ENCODE measurements at places on chromosomes 2 and 18. TPM values are rescaled to one million over a fixed set of nuclear protein-coding genes. Genes with fewer than 3 reads are reported as not detected.

GRCh38 chr2:218873359-218874194 lies 7.1 kb upstream of the WNT10A start:
- no peak overlapping the region for H3K27ac ChIP-seq
- H3K27me3 ChIP-seq: peaks cover 78% of the 10 kb centered on the region
- H3K4me3 ChIP-seq: no peak overlapping the region
- no peaks in the 10 kb centered on the region for H3K4me1 ChIP-seq

DNA sequence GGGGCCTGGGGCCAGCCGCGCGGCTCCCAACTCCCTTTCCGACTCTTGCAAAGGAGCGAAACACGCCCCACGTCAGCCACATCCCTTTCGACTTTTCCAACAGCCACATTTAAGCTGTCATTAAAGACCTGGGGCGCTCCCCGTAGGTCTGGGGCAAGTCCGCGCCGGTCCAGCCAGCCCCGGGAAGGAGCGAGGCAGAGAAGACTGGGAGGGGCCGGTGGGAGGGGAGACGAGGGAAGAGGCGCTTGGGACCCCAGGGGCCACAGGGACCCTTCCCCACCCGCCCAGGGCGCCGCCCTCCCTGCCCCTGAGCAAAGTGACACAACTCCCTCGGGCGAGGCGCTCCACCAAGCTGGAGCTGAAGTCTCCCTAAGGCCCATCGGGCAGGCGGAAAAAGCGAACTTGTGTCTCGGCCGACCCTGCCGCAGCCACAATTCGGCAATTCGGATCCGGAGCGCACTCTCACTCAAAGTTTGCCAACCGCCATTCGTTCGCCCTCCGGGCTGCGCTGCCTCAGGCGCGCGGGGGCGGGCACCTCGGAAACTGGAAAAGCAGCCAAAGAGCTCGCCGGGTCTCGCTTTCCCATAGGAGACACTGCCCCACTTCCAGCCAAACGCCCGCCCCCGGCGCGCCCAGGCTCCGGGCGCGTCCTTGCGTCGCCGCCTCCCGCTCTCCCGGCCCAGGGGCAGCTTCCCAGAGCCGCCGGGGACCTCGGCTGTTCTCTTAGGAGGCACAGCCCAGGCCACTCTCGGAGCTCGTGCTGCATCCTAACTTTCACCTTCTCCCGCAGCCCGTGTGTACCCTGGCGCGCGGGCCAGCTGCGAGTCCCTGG lies 1.1 kb upstream of the KCTD1 start:
- no peaks in the 10 kb centered on the region for H3K36me3 ChIP-seq
- H3K27ac ChIP-seq: no peak overlapping the region
- DNase-seq: peak; percentile 41
- peak overlapping the region; percentile 58 for H3K4me3 ChIP-seq
- peaks cover 32% of the 10 kb centered on the region for H3K27me3 ChIP-seq
- peaks cover 31% of the 10 kb centered on the region for H3K4me1 ChIP-seq

DNA sequence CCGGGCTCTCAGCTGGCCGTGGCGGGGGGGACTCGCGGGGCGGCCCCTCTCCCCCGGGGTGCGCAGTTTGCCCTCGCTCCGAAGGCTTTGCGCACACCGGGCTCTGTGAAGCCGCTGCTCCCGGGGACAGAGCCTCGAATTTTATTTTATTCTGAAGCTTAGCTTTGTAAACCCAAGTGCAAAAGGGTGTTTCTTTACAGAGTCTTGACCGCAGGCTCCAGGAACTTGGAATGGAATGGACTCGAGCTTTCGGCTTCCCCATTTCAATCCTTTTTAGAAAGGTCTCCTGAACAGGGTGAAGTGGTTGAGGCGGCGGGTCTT lies 2.0 kb downstream of the GALR1 start:
- no peak overlapping the region for H3K27ac ChIP-seq
- H3K36me3 ChIP-seq: no peaks in the 10 kb centered on the region
- H3K4me1 ChIP-seq: no peaks in the 10 kb centered on the region
- peaks cover 34% of the 10 kb centered on the region for H3K27me3 ChIP-seq
- DNase-seq: no peak
- no peak overlapping the region for H3K4me3 ChIP-seq

- H3K4me3 ChIP-seq: no peak overlapping the region
- peak; percentile 72 for DNase-seq
- H3K4me1 ChIP-seq: peaks cover 25% of the 10 kb centered on the region
- peak overlapping the region; percentile 32 for H3K27ac ChIP-seq
These were observed 187.5 kb downstream of the LTBP1 start for GRCh38 chr2:33134086-33134771.

GRCh38 chr18:6917072-6917471 lies 187.6 kb downstream of the ARHGAP28 start:
- no peak for DNase-seq
- no peak overlapping the region for H3K4me3 ChIP-seq
- H3K27ac ChIP-seq: no peak overlapping the region
- no peaks in the 10 kb centered on the region for H3K36me3 ChIP-seq
- H3K27me3 ChIP-seq: no peaks in the 10 kb centered on the region

DNA sequence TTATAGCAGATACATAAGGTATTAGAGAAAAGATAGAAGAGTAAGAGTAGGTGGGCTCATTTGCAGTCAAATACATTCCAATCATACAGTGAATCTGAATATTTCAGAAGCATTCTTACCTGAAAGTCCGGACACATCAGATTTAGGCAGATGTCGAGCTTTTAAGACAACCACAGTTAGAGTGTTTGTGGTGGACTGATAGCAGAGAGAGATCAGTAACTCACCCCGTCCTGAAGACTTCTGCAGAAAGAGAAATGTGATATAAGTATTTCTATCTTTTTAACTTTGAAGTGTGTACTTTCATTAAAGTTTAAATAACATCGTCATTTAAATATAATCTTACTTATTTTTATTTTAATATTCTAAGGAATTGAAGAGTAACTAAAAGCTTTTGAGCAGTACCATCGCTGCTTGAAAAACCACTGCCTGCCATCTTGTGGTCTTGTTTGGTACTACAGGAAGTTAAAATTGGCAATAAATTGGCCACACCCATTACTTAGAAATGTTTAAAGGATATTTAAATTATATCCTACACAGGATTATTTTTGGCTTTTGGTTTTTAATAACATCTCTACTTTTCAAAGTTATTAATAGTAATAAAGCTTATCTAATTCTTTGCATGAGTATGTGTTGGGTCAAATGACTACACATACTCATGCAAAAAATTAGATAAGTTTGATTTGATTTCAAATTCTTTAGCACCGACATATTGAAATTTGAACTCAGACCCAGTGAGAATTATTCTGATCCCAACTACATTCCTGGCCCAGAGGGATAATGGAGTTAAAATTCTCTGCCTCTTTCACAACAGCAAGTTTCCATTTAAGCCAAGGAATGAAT lies 5.5 kb downstream of the SYT4 start:
- no peaks in the 10 kb centered on the region for H3K36me3 ChIP-seq
- H3K27me3 ChIP-seq: no peaks in the 10 kb centered on the region
- no peak overlapping the region for H3K27ac ChIP-seq
- peak; percentile 63 for DNase-seq

The TRIM54 gene
- polyA plus RNA-seq: 1.6 TPM

The FAM110C gene
- polyA plus RNA-seq: not detected

GRCh38 chr2:45672138-45672537 lies 20.7 kb downstream of the PRKCE start:
- no peak for DNase-seq
- H3K27me3 ChIP-seq: no peaks in the 10 kb centered on the region
- H3K27ac ChIP-seq: no peak overlapping the region
- no peaks in the 10 kb centered on the region for H3K36me3 ChIP-seq
- peaks cover 16% of the 10 kb centered on the region for H3K4me1 ChIP-seq
- H3K4me3 ChIP-seq: no peak overlapping the region

- H3K36me3 ChIP-seq: no peaks in the 10 kb centered on the region
- no peaks in the 10 kb centered on the region for H3K27me3 ChIP-seq
- no peak for DNase-seq
- H3K4me3 ChIP-seq: no peak overlapping the region
- H3K27ac ChIP-seq: no peak overlapping the region
- H3K4me1 ChIP-seq: peaks cover 6% of the 10 kb centered on the region
These were observed 66.0 kb downstream of the TCF4 start for GRCh38 chr18:55522011-55522410.

DNA sequence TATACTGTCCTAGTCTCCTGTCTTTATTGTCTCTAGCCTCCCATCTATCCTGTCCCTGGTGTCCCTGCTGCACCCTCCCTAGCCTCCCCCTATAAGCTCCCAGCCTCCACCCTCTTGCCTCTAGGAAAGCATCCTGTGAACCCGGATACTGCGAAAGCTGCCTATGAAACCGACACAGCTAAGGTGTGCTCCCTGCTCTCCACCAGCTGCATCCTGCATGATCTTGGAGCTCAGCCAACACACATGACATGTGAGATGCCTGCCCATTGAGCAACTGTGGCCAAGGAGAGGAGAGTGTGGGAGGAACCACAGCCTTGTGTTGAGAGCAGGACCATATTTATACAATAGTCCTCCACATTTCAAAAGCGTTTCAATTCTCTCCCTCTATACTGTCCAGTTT lies 187.1 kb downstream of the ZBTB7C start:
- no peaks in the 10 kb centered on the region for H3K27me3 ChIP-seq
- H3K27ac ChIP-seq: no peak overlapping the region
- no peak for DNase-seq

DNA sequence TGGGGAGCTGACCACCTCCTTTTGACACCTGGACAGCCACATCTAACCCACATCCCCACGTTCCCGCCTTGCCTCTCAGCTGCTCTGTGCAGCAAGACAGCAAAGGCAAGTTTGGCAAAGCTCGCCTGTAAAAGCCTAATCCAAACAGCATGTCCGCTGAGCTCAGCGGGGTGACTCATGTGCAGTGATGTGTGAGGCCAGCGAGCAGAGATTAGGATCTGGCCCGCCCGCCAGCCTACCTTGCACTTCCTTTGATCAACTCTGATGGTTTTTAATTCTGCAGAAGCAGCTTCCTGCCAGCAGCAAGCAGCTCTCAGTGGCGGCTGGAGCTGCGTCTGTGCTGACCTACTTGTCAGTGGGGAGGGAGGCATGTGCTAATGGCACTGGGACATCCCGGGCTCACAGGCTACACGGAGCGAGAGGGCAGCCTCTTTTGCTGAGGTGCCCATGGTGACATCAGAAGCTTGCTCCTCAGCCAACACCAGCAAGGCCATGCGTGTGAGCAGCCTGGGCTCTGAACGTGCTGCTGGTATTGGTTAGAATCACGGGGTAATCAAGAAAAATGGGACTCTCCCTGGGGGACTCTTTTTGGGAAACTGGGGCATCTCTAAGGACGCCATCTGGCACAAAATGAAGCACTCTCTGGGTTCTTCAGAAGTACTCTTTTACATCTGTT lies 36.0 kb upstream of the EML4 start:
- no peaks in the 10 kb centered on the region for H3K36me3 ChIP-seq
- H3K4me3 ChIP-seq: no peak overlapping the region
- DNase-seq: peak; percentile 89
- H3K4me1 ChIP-seq: peaks cover 34% of the 10 kb centered on the region
- no peaks in the 10 kb centered on the region for H3K27me3 ChIP-seq
- H3K27ac ChIP-seq: no peak overlapping the region

DNA sequence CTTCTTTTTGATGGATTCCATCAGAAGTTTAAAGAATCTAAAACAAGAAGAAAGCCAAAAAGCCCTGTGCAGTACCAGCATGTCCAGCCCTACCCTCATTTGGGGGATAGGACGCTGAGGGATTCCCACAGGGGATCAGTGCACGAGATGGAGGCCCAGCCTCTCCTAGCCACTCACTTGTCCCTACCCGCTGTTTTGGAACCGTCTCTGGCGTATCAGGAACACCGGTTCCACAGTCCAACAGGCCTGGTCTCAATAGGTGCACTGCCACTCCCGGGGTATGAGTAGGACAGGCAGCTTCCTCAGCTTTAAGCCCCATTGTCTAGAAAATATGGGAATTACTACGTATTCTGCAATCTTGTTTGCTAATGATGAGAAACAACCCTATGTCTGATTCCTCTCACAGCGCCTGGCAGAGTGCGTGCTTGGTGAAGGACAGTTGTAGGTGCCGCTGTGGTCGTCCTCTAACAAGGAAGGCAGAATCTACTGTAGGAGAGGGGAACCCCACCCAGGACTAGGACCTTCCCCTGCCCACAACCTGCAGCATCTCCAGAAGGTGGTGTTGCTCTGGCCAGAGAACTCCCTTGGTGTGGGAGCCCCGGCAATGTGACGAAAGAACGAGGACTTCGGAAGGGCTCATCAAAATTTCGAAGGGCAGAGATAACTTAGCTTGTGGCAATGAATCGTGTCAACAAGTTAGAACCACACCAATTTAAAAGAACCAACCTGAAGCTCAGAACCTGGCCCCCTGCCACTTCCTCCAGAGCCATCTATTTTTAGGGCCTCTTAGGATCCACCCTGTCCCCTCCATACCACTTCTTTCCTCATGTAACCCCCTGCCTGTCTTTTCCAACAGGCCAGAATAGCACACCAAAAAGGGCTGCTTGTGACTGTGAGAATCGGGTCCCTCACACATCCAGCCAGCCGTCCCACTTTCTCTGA lies 71.7 kb downstream of the POLR1A start:
- no peak overlapping the region for H3K4me3 ChIP-seq
- H3K27ac ChIP-seq: no peak overlapping the region
- H3K36me3 ChIP-seq: peaks cover 6% of the 10 kb centered on the region
- no peak for DNase-seq
- no peaks in the 10 kb centered on the region for H3K27me3 ChIP-seq

The OLA1 gene
- 19.6 TPM for polyA plus RNA-seq

DNA sequence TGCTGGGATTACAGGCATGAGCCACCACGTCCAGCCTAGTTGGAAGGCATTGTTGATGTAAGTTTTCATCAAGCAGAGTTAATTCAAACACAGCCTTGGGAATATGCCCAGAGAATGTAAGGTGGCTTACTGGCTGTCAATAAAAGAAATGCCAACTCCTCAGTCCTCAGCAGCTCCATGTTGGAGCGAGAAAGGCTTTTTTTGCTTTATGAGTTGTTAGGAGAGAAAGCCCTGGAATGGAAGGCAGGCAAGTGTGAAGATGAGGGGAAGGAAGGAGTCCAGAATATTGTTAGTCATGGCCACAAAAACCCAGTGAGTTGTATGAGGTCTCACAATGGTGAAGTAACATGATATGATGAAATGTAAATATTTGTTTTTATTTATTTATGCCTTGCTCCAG lies 57.1 kb downstream of the MAP4K4 start:
- no peak overlapping the region for H3K4me3 ChIP-seq
- no peak for DNase-seq
- H3K27ac ChIP-seq: no peak overlapping the region
- H3K36me3 ChIP-seq: peaks cover 2% of the 10 kb centered on the region
- peaks cover 48% of the 10 kb centered on the region for H3K4me1 ChIP-seq

- peaks cover 22% of the 10 kb centered on the region for H3K4me1 ChIP-seq
- H3K27me3 ChIP-seq: no peaks in the 10 kb centered on the region
- no peaks in the 10 kb centered on the region for H3K36me3 ChIP-seq
- no peak for DNase-seq
- no peak overlapping the region for H3K4me3 ChIP-seq
These were observed 2.9 kb upstream of the CTIF start for GRCh38 chr18:48535956-48536355.

- H3K27me3 ChIP-seq: no peaks in the 10 kb centered on the region
- H3K27ac ChIP-seq: peak overlapping the region; percentile 90
- DNase-seq: no peak
- peaks cover 3% of the 10 kb centered on the region for H3K36me3 ChIP-seq
- H3K4me3 ChIP-seq: peak overlapping the region; percentile 91
- H3K4me1 ChIP-seq: peaks cover 29% of the 10 kb centered on the region
These were observed 1.4 kb downstream of the PCBP1 start for GRCh38 chr2:70088598-70089219.

The SPATA3 gene
- polyA plus RNA-seq: not detected

All from endothelial cell of umbilical vein (primary cell).